ENCODE measurements at places on chromosomes 2 and 18. TPM values are rescaled to one million over a fixed set of nuclear protein-coding genes. Genes with fewer than 3 reads are reported as not detected.

The PROM2 gene
- 2.1 TPM for polyA plus RNA-seq

The SP9 gene
- 0.14 TPM for polyA plus RNA-seq

The KRTCAP3 gene
- 52.4 TPM for polyA plus RNA-seq

The KLHL14 gene
- polyA plus RNA-seq: 0.44 TPM

The ZEB2 gene
- polyA plus RNA-seq: 0.45 TPM

The NCK2 gene
- 28.4 TPM for polyA plus RNA-seq

The HAAO gene
- polyA plus RNA-seq: 3.2 TPM

The IL1A gene
- 0.65 TPM for polyA plus RNA-seq

The COL6A3 gene
- 1.2 TPM for polyA plus RNA-seq

DNA sequence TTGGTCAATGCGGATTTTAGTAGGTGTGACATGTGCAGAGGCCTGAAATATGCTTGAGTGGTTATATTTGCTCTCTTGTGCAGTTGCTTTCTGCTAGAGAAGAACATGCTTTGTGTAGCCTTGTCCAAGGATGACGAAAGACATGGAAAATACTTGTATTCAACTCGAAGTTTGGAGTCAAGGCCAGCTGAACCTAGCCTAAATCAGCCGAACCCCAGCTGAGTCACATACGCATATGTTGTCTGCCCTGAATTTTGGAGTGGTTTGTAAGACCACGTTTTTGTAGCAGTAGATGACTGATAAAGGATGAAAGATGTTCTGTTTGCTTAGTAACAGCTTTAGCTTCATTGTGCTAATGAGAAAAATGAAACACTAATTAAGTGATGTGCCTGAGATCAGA, 22.5 kb upstream of the SPAG16 start:
- no peaks in the 10 kb centered on the region for H3K4me1 ChIP-seq
- no peaks in the 10 kb centered on the region for H3K36me3 ChIP-seq
- no peak overlapping the region for H3K27ac ChIP-seq
- no peak overlapping the region for H3K4me3 ChIP-seq
- no peak for DNase-seq

DNA sequence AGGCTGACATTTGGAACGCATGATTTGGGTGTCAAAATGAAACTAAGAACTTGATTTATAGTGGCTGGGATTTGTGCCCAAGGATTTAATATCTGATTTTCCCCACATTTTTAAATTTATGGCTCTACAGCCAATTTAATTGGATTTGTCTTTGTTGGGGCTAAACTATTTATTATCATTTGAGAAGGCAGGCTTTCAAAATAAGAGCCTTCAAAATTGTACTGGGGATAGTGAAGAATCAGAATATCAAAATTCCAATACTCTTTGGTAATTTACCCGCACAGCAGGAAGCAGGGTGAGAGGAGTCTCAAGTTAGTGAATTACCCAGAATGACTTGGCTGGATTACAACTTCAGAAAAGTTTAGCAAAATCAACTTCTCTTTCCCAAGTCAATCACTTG, 278.1 kb downstream of the LRATD1 start:
- no peak overlapping the region for H3K27ac ChIP-seq
- H3K27me3 ChIP-seq: no peaks in the 10 kb centered on the region
- no peaks in the 10 kb centered on the region for H3K36me3 ChIP-seq
- no peak for DNase-seq
- no peak overlapping the region for H3K4me3 ChIP-seq

DNA sequence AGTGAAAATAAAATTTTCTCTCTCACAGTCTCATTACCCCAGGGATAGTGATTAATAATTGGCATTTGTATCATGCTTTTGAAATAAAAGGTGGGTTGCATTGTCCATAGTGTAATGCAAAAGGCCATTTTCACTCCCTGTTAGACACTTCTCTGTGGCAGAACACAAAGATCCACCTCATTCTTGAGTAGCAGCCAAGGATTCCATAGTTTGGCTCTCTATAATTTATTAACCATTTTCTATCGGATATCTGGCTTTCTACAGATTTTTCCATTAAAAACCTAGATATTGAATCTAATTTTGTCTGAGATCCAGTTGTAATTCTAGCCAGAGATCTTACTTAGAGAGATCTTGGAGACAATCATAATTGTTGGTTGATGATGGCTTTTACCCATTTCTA, 39.0 kb downstream of the CDCA7 start:
- H3K27ac ChIP-seq: 0 out of 2 replicates have a peak overlapping the region, but pooled peaks have one; percentile 18
- no peaks in the 10 kb centered on the region for H3K27me3 ChIP-seq
- H3K36me3 ChIP-seq: no peaks in the 10 kb centered on the region
- DNase-seq: no peak

GRCh38 chr2:240179941-240180666, 39.6 kb upstream of the OTOS start:
- no peaks in the 10 kb centered on the region for H3K27me3 ChIP-seq
- H3K4me3 ChIP-seq: no peak overlapping the region
- H3K36me3 ChIP-seq: no peaks in the 10 kb centered on the region
- DNase-seq: no peak
- no peak overlapping the region for H3K27ac ChIP-seq

GRCh38 chr2:55355451-55355850, 64.2 kb downstream of the CCDC88A start:
- H3K4me1 ChIP-seq: no peaks in the 10 kb centered on the region
- H3K36me3 ChIP-seq: no peaks in the 10 kb centered on the region
- H3K27ac ChIP-seq: no peak overlapping the region
- no peak for DNase-seq
- no peaks in the 10 kb centered on the region for H3K27me3 ChIP-seq

- no peak overlapping the region for H3K27ac ChIP-seq
- no peaks in the 10 kb centered on the region for H3K4me1 ChIP-seq
- no peak for DNase-seq
- H3K27me3 ChIP-seq: no peaks in the 10 kb centered on the region
Observed at GRCh38 chr18:10416065-10416464, 38.4 kb upstream of the APCDD1 start.

DNA sequence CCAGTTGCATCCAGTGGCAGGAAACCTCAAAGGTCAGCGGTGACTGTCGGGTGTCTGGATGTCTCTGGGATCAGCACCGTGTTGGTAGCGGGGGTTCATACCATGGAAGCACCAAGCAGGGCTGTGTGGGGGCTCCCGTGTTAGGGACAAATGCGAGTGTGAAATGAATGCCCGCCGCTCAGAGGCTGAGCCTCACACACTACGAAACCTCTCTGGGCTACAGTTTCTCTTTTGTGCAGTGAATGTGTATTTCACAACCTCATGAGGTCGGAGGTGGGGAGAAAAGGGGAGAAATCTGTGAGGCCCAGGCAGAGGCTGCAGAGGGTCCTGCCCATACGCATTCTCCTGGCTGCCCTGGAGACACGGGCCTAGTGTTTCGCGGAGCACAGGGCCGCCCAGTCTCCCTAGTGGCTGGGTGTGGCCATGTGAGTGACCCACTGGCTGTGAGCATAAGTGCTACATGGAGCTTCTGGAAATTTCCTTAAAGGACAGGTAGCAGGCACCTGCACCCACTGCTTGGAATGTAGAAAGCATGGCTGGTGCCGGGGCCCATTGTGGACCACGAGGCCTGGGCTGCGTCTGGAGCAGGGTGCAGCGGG, 138.0 kb upstream of the GLI2 start:
- no peak overlapping the region for H3K4me3 ChIP-seq
- DNase-seq: no peak
- no peaks in the 10 kb centered on the region for H3K27me3 ChIP-seq
- H3K4me1 ChIP-seq: peaks cover 11% of the 10 kb centered on the region

DNA sequence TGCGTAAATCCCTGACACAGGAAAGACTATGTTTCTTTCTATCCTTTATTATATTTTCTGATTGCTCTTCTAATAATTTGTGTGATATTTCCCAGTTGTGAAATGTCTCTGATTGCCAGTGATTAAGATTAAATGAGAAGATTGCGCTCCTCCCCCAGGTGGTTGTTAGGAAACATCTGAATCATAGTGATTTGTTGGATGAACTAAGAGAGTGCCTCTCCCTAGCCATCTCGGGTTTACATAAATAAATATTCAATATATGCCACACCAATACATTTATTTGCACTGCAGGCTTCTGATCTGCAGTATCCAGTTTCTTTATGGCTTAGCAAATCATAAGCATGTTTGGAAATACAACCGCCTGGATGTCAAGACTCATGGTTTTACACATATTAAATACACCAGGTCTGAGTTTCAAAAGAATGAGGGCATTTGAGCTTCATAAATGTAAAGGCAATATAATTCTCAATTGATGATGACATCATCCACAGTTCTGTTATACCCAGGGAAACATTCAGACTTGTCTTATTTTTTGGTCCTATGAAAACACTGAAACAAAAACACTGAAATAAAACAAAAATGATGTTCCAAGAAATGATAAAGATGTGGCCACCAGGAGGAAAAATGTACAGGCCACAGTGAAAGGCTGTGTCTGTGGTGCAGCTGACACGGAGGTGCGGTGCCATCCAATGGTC, 826.7 kb upstream of the ACVR2A start:
- no peak for DNase-seq
- no peak overlapping the region for H3K27ac ChIP-seq
- H3K27me3 ChIP-seq: no peaks in the 10 kb centered on the region
- peaks cover 10% of the 10 kb centered on the region for H3K36me3 ChIP-seq

DNA sequence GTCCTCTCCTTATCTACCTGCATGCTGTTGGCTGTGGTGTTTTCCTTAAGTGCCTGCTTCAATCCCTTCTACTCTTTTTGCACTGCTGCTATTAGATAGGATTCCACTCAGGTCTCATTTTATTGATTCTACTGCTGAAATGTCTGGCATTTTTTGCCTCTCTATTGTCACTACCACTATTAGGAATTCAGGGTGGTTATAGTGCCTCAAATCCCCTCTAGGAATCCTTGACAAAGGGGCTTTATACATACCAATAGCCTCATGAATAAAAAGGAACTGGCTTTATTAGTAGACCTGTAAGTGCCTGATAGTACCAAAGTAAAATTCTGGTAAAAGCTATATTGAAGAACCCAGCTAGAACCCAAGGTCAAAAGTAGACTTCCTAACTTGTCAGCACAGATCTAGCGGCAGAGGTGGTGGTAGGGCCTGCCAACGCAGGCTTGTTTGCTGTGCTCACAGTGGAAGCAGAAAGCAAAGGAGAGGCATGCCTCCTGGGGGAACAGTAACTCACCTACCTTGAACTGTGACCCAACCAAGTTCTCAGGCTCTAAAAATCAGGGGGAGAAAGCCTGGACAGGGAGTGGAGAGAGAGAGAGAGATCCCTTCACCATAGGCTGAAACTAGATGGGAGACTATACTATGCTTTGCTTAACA, 200.8 kb downstream of the RAB3GAP1 start:
- H3K4me3 ChIP-seq: no peak overlapping the region
- peak overlapping the region; percentile 17 for H3K27ac ChIP-seq
- no peaks in the 10 kb centered on the region for H3K36me3 ChIP-seq
- H3K4me1 ChIP-seq: peaks cover 9% of the 10 kb centered on the region
- peak; percentile 12 for DNase-seq
- no peaks in the 10 kb centered on the region for H3K27me3 ChIP-seq

DNA sequence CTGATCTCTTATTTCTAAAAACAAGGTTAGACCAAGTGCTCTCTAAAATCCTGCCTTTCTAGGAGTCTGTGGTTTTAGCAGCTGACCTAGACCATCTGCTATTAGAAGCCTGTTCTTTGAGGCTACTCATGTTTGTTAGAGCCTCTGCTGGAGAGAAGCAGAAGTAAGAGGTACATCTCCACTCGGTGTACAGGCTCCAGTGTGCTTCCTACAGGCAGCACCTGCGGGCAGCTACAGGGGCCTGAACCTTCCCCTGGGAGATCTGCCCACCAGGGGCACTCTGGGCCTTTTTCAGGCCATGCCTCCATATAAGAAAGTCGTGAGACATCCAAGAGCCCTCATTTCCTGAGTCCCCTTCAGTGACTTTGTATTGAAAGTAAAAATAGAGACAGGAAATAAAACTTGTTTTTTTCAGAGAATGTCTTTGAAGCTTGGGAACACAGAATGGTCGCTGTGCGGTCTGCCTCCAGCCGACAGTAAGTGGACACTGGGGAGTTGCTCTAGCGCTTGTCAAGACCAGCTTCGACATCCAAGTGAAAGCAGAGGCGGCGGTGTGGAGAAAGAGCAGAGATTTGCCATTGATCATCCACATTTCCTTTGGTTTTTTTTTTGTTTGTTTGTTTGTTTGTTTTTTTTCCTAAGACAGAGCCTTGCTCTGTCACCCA, 31.7 kb downstream of the ONECUT2 start:
- no peaks in the 10 kb centered on the region for H3K36me3 ChIP-seq
- no peak overlapping the region for H3K4me3 ChIP-seq
- H3K4me1 ChIP-seq: peaks cover 2% of the 10 kb centered on the region
- no peak overlapping the region for H3K27ac ChIP-seq

DNA sequence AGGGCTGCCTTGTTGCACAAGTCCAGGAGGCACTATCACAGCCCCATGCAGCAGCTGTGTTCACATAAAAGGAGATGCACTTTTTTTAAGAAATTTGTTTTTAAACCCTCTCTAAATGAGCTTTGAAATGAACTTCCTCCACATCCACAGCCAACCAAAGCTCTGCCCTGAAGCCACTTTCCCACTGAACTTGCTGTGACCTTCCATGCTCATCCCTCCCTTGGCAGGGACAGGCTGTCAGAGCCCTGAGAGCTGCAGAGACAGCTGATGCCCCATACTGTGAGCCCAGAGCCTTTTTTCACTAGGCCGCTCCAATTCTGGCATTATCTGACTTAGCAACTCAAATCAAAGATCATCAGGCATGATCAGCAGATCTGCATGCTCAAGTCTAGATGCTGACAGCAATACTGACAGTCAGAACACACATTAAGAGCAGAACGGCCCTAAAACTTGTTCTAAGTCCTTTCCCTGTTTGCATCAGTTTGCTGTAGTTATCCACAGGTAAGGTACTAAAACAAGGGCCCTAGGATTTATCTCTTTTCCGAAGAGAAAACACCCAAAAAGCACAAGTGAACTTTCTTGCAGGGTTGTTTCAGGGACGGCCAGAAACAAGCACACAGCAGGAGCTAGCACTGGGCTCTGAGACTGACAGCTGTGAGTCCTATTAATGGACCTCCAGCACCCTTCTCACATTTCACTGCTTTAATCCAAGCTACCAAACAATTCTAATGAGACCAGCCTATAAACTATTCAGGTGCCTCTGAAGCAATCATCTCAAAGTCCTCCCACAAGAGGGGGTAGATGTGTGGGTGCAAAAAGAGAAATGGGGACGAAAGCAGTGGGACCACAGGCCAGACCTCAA, 34.9 kb downstream of the RNU4ATAC start:
- H3K27me3 ChIP-seq: no peaks in the 10 kb centered on the region
- no peak overlapping the region for H3K4me3 ChIP-seq
- no peak overlapping the region for H3K27ac ChIP-seq
- no peak for DNase-seq

DNA sequence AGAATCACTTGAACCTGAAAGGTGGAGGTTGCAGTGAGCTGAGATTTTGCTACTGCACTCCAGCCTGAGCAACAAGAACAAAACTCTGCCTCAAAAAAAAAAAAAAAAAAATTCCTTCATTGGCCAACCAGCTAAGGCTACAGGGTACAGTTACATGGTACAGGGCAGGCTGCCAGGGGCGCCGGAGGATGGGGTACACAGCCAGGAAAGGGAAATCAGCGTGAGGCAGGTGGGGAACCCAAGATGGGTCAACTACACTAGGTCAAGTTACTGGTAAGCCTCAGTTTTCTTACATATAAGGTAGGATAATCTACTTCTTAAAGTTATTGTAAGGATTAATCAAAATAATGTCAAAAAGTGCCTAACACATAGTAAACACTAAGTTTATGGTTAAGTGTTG, 142.6 kb upstream of the MSH6 start:
- H3K27ac ChIP-seq: no peak overlapping the region
- H3K4me1 ChIP-seq: peaks cover 34% of the 10 kb centered on the region
- H3K27me3 ChIP-seq: no peaks in the 10 kb centered on the region
- no peak for DNase-seq

- H3K4me3 ChIP-seq: no peak overlapping the region
- H3K4me1 ChIP-seq: peaks cover 21% of the 10 kb centered on the region
- H3K36me3 ChIP-seq: no peaks in the 10 kb centered on the region
- DNase-seq: no peak
Observed at GRCh38 chr18:76530391-76530790, 35.3 kb upstream of the ZNF516 start.

Data from GM23338 (cell line).